ENCODE measurements at places on chromosomes 7 and 10.

DNA sequence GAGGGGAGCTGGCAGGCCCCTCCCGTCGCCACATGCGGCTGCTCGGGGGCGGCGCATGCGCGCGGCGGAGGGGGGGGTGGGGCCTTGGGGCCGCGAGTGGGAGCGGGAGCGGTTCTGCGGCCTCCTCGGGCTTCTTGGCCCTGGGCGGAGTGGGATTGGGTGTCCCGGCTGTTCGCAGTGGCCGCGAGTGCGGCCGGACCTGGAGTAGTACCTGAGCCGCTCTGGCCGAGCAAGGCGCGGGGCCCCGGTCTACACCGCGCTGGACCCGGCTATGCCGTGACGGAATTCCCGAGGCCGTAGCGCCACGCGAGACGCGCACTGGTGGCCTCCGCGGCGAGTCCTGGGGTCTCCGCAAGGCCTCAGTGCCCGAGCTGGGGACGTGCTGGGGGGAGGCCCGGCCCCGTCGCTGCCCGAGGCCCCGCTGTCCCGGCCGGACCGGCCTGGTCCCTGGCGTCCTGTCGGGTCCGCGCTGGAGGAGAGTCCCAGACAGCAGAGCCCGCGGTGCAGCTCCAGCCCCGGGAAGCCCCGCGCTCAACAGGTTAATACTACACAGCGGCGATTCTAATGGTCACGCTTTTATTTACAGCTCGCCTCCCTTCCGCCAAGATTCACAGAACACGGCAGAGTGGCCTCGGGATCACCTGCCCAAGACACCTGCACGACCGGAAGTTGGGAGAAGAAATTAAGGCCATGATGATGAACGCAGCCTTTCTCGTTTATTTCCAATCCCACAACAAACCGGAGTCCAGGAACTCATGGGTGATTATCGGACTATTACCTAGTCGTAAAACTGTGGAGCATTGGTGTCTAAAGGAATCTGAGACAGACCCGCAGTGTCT is 671 bp upstream of the PAXIP1 start:
- peak; percentile 92 for DNase-seq

DNA sequence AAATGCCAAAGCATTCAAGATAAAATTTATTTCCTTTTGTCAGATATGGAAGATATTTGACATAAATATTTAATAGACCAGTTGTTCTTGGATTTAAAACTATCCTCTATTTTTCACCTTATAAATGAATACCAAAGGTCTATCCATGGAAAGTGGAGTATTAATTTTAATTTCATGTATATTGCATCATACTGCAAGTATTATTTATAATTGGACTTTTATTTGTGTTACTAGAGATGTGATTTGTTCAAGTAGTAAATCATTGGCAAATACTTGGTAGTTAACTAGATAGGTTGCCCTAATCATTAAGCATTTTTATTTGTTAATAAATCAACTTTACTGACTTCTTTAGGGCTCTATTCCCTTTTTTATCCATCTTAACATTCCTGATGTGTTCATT is 98.1 kb downstream of the CDC14C start:
- no peak for DNase-seq

- DNase-seq: no peak
Measured at GRCh38 chr7:137952426-137952805, 49.5 kb downstream of the CREB3L2 start.

- no peak for DNase-seq
Measured at GRCh38 chr10:129305046-129305445, 162.0 kb upstream of the MGMT start.

DNA sequence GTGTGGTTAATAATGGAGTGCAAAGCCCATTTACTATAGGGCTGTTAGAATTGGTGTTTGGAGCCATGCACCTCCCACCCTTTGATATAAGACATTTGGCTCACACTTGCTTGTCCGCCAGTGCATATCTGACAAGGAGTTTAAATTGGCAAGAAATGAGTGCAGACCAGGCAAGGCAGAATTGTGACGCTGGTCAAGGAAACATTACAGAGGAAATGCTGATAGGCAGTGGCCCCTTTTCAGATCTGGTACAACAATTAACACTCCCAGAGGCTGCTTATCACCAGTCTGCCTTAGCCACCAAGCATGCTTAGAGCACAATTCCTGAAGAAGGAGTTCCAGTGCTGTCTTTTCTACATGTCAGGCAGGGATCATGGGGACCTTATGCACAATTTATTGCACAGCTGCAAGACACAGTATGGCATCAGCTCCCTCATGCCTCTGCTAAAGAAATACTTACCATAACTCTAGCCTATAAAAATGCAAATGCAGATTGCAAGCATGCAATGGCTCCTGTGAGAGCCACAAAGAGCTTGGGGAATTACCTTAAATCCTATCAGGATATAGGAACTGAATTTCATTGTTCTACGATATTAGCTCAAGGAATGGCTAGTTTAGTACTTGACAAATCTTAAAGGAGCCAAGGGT is 35.2 kb downstream of the OR13A1 start:
- no peak for DNase-seq

GRCh38 chr7:94396037-94396431 is 1.3 kb downstream of the COL1A2 start:
- no peak for DNase-seq

DNA sequence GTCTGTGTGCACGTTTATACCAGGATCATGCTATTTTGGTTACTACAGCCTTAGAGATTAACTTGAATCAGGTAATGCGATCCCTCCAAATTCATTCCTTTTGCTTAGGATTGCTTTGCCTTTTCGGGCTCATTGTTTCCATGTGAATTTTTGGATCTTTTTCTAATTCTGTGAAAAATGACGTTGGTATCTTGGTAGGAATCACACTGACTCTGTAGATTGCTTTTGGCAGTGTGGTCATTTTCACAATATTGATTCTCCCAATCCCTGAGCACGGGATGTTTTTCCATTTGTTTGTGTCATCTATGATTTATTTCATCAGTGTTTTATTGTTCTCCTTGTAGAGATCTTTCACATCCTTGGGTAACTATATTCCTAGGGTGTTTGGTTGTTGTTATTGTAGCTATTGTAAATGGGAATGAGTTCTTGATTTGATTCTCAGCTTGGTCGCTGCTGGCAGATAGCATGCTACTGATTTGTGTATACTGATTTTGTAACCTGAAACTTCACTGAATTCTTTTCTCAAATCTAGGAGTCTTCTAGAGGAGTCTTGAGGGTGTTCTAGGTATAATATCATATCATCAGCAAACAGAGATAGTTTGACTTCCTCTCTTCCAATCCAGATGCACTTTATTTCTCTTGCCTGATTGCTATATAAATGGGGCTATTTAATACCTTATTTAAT is 18.2 kb downstream of the SNX8 start:
- no peak for DNase-seq

GRCh38 chr10:102679596-102679995 is 34.6 kb downstream of the ARL3 start:
- DNase-seq: no peak

GRCh38 chr10:23826421-23826820 is 382.5 kb upstream of the KIAA1217 start:
- peak; percentile 3 for DNase-seq

DNA sequence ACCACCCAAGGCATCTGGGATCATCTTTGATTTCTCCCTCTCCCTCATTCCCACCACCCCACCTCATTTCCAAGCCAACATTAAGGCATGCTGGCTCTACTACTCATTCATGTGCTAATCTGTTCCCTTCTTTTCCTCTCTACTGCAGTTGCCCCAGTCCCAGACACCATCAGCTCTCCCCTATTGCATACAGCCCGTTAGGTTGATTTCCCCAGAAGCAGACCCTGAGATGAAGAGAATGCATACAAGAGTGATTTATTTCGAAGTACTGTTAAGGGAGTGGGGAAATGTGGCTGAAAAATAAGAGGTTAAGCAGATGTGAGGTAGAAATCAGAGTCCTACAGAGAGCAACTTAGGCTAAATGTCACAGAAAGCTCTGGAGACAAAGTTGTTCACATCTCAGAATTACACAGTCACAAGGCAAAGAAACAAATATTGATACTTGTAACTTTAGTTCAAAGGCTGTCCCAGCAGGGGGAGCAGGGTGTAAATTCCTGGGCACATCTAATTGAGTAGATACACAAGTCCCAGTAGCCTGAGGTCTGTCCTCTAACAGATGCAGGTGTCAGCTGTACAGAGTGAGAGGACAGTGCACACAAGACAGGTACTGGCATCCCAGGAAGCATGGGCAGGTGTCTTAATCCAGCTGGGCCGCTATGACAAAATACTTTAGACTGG is 20.9 kb downstream of the AKR1D1 start:
- DNase-seq: no peak

DNA sequence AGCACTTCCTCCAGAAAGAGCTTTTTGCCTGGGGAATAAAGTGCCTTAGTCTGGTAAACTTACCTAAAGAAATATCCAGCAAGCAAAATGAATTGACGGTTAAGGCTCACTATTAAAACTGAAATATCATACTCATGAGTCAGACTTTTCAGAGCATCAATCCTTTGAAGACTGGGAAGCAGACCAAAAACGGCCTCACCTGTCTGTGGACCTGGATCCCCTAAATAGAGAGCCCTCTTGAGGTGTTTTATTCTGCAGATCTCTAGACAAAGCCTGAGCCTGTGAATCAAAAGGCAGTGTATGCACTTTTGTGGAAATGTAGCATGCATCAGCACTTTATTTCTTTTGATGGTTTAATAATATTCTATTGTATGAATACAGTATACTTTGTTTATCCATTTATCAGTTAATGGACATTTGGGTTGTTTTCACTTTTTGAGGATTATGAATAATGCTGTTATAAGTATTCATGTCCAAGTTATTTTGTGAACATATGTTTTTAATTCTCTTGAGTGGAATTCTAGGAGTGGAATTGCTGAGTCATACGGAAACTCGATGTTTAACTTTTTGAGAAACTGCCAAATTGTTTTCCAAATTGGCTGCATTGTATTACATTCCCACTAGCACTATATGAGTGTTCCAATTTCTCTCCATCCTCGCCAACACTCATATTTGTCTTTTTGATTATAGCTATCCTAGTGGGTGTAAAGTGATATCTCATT is 449.0 kb upstream of the IGFBP3 start:
- DNase-seq: no peak

GRCh38 chr10:34539533-34540315 is 275.4 kb downstream of the PARD3 start:
- no peak for DNase-seq
